Glutamatergic neuron (in vitro differentiated cells): ENCODE measurements at places on chromosomes 2 and 18.

DNA sequence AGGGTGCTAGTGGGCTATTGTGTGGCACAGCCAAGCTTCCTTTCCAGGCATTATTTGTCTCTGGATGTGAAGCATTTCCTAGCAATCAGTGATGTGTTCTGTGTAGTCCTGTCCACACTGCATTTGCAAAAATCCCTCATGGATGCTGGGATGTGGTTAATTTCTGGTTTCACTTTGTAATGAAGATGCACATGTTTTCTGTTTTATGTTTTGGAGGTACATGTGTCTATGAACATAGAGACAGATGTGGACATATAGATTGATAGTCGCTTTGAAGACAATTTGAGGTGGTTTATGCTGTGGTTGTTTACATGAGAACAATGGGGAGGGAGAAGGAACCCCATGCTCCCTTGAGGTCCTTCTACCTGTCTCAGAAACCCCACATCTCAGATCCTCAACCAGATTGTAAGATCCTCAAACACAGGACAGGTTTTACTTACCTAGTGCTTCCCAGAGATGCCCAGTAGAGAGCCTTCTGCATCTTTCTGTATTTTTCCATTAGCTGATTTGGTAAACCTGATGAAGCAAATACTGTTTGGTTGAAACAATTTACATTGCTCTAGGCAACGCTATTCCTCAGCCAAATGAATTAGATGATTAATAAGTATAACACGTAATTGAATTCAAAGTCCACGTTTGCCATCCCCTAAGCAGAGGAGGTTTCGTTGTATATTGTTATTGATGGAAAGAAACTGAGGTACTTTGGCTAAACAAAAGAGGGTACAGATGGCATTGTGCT is 204.4 kb downstream of the SPP2 start:
- DNase-seq = no peak

GRCh38 chr2:141741652-141742051 is 389.2 kb downstream of the LRP1B start:
- DNase-seq = no peak

DNA sequence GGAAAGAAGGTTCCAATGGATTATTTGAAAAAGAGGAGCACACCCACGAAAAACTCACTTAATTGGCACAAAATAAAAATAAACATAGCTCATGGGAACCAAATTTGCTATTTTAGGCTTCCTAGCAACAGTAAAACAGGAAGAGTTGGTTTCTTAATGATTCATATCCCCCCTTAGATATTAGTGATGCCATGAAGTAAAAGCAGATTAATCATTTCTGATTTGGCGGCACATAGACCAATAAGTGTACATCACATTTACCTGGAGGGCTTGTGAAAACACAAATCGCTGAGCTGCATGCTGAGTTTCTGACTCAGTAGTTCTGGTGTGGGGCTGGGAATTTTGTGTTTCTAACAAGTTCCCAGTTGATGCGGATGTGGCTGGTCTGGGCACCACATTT is 260.4 kb downstream of the SLC4A3 start:
- no peak for DNase-seq

DNA sequence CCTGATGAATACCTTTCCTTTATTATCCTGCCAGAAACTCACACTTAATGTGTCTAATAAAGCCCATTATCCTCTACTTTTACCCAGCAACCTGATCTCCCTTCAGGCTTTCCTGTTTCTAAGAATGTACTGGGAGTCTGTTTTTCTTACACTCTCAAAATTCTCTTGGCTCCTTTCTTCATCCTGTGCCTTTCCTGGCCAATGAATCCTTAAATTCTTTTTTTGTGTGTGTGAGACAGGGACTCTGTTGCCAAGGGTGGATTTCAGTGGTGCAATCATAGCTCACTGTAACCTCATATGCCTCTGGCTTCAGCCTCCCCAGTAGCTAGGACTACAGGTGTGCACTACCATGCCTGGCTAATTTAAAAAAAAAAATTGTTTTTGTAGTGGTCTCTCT is 72.7 kb downstream of the MAP2 start:
- no peak for DNase-seq

DNA sequence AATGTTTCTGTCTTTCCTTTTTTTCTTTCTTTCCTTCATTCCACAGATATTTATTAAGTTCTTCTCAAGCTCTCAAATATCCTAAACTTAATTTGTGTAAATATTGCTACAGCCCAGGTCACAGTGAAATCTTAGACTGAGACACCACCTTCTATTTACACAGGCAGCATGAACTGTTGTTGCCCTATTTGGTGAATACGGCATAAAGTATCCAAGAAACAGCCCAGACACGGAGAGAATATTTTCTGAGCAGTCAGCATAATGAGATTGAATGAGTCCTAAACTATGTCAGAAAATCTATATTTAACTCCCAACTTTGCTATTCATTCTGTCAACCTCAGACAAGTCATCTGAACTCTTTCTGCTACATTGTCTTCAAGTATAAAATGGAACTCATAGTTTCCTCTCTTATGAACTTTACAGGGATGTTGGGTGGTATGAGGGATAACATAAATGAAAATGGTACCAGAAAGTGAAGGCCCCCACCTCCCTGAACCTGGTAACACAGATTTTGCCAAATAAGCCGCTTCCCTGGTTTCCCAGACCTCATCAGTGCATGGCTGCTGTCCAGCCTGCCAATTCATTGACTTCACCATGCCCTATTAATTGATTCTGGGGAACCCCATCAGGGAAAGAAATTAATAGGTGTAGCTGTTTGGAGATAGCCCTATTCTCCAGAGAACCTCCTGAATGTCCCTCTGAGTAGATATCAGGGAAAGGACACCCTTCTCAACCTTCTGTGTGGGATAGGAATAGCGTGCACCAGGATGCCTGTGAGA is 235.9 kb downstream of the SETBP1 start:
- DNase-seq = no peak

GRCh38 chr18:55737781-55738468 is 149.9 kb upstream of the TCF4 start:
- DNase-seq = no peak

DNA sequence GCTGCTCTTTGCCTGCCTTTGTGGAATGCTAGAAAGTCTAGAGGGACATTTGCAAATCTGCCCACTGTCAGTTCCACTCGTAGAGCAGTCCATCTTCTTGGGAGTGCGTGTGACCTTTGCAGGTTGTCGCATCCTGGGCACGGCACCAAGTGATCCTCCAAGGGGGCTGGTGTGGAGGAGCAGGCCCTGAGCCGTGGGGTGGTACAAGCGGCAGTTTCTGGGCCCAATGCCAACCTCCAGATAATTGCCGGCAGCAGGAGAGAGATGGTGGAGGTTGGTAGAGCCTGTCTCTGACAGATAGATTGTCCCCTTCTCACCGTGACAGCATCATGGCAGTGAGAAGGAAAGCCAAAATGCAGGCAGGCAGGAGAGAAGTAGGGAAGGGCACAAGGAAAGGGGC is 150.7 kb upstream of the SLC14A2 start:
- DNase-seq = no peak

DNA sequence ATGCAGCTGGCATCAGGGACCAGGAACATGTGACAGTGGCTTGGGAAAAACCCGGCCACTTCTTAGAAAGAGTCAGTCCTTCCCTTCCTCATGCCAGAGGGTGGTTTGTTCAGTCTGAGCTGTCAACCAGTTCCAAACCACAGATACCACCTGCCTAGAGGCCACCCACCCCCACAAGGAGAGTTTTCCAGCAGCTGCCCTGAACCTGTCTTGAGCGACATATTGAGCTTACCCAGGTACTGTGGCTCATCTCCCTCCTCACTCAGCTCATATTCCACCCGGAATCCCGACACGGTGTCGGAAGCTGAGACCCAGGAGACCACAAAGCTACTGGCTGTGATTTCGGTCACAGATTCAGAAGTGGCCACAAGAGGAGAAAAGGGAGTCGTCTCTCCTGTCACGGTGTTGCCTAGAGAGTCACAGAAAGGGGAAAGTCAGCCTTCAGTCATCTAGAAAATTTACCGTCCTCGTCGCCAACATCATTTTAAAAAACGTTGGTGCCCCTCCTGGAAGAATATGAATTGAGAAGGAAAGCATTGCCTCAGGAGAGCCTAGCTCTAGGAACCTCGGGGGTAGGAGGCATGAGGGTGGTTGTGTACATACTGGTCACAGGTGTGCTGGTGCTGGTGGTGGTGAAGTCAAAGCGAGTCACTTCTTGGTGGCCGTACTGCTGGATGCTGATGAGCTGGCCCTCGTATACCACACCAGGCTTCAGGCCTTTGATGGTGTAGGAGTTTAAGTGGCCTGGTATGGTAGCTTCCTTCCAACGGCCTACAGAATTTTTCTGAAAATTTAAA is 26.3 kb downstream of the FN1 start:
- no peak for DNase-seq

- DNase-seq = no peak
These were observed 928.3 kb upstream of the NRXN1 start for GRCh38 chr2:51960281-51960680.

DNA sequence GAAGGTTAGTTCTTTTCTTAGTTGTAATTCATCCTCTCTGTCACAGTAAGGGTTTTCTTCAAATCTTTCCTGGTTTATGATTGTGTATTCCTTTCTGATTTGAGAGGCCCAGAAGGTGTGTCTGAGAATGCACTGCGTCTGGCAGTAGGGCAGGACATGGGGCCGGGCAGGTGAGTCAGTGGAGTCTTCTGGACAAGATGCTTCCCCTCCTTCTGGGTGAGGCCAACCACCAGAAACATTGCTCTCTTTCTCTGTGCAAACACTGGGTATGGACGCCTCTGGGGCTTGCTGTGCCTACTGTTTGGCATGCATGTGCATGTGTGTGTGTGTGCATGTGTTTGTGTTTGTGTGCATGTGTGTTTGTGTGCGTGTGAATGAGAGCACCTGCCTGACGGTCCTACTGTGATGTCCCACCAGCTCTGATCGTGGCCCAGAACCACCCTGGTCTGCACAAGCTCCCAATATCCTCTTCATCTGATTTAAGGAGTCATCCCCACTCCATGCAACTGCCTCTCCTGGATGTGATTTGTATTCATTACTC is 93.2 kb upstream of the DLX2 start:
- no peak for DNase-seq

- DNase-seq = no peak
These were observed 544.2 kb downstream of the SATB2 start for GRCh38 chr2:198913394-198914152.

GRCh38 chr2:139835101-139835500 is 1054.9 kb upstream of the NXPH2 start:
- no peak for DNase-seq

GRCh38 chr2:155035308-155035707 is 336.8 kb downstream of the KCNJ3 start:
- DNase-seq = peak; percentile 15
